ENCODE measurements at places on chromosomes 1 and 21. TPM values are rescaled to one million over a fixed set of nuclear protein-coding genes. Genes with fewer than 3 reads are reported as not detected.

Gene PTTG1IP
- 177 TPM for total RNA-seq

Gene RAP1GAP
- 0.33 TPM for total RNA-seq

Gene C1orf167
- total RNA-seq, result 1.1 TPM

DNA sequence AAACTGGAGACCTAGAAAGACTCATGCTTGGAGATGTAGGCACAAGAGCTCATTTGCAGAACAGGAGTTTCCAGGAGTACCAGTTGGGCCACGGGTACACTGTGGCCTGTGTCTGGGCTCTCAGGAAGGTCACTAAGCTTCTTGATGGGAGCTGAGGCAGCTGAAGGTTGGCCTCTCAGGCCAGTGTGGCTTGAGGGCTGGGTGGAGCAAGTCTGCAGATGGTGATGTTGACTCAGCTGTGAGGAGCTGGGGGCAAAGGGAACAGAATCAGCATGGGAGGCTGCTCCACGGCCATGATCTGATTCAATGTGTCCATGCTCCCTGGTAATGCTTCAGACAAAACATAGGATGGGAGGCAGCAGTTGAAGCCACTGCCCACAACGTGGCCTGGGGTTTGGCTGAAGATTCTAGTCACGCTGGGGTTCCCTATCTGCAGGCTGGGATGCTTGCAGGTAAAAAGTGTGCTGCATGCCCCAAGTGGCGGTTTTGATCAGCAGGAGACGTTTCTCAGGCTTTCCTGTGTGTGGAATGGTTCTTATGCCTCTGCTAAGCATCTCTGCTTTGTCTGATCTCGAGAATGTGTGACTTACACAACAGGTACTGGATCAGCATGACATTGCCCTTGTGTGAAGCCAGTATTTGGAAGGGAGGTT lies 15.4 kb upstream of the TENT5C start:
- no peak for DNase-seq

Gene BARHL2
- total RNA-seq, result not detected

GRCh38 chr1:110250749-110251148 lies 40.6 kb downstream of the KCNC4 start:
- DNase-seq, result peak; percentile 24

DNA sequence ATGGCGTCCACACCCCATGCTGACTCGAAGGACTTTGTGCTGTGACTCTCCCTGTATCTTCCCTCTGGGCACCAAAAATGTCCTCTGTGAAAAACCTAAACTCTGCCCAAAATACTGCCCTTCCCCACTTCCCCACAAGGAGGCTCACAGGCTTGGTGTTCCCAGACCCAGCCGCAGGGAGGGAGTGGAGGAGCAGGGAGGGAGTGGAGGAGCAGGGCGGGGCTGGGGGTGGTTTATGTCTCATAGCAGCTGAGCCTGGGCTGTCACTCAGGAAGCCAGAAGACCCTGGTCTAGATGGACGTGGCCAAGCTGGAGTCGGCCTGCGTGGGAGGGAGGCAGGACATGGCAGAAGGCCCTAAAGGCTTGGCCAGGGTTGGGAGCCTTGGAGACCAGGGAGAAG lies 461.7 kb downstream of the PTPRU start:
- DNase-seq, result no peak

DNA sequence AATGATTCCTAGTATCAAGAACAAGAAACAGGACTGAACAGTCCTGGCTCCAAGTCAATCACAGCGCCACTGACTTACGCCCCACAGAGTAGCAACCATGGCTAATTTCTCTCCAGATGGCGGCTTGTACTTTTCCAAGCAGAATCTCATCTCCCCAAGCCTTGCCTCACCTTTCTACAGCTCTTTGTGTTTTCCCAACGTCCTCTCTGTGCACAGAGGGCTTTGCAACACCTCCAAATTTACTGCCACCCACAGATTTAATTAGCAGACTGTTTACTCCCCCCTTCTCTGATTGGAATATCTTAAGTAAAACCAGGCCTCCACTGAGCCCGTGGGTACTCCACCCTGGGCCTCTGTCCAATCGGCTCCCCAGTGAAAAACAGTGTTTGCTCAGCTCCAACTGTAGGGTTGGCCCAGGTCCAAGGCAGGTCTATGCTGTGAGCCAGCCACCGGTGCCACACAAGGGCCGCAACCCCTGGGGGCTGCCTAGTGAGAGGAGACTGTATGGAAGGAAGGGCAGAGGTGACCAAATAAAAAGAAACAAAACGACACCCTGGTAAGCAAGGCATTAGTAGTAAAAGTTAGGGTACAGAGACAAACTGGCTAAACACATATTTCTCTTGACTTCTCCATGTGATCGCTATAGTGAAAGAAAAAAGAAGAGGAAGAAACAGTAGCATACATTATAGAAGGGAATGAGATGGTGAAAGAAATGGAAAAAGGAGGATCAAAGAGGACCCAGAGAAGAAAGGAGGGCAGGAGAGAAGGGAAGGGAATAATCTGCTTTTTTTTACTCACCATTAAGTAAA lies 128.4 kb upstream of the SOD1 start:
- no peak for DNase-seq

DNA sequence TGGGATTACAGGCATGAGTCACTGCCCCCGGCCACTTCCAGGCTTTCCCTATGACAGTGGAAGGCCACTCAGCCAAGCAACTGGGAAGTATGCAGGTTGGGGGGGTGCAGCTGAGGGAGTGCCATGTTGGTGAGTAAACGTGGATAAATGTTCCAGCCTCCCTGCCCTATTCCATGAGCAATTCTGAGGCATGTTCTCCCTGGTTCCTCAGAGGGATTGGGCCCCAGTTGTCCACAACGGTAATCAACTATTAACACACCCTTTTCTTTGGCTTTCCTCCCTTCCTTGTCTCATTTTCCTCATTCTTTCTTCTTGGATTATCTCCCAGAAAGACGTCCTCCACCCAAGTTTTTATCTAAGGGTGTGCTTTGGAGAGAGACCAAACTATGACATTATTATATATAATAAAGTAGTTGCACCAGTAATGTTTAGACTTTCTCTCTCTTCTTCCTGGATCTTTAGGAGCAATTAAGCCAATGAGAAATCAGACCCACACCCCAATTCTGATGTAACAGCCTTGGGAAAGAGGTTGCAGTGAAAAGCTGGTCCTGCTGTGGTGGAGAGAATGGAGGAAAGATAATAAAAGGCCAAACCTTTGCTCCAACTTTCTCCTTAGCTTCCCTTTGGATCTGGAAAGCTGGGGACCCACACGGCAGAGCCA lies 6.8 kb upstream of the SLAMF9 start:
- DNase-seq, result peak; percentile 81

Gene PLA2G2C
- 1.4 TPM for total RNA-seq

DNA sequence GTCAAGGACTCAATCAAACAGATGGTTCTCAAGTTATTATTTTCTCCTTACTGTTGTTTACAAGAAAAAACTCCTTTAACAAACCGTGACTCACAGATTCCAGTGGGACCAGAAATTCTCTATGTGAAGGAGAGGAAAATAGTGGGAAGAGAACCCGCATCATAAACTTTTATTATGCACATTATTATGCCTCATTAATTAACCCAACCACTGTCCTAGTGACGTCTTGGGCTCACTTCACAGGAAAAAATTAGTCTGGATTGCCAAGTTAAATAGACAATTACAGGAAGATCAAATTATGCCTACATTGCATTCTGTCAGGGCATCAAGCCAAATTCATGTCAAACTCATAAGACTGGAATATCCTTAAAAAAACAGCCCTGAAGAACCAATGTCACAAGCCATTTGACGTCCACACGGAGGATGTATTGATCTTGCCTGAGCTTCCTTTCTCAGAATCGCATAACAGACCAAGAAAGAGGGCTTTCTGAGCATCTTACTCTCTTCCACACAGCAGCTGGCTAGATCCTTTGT lies 347.8 kb downstream of the DUSP10 start:
- DNase-seq, result no peak

Gene HUNK
- 0.71 TPM for total RNA-seq

Gene SLAMF1
- 0.28 TPM for total RNA-seq

Gene FAM72C
- total RNA-seq, result not detected

DNA sequence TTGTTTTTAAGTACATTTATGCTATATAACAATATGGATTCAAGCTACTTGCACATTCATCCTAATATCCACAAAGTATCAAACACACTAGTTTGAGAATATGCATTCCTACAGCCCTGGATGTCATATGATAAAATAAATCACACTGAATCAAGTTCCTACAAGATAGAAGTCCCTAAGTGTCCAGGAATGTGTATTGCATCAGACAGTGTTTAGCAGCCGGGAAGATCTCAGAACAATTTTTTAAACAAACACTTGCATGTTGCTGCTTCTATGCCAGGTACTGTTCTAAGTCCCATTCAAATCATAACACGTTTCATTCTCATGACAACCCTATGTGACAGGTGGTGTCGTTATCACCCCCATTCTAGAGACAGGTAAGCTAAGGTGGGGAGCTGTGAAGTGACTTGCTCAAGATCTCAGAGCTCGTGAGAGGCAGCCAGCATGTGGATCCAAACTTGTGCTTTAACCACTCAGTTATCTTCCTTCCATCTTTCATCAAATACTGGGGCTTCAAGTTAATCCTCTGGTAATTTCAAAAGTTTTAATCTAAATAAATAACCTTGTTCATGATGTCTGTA lies 68.3 kb upstream of the KIF26B start:
- no peak for DNase-seq

DNA sequence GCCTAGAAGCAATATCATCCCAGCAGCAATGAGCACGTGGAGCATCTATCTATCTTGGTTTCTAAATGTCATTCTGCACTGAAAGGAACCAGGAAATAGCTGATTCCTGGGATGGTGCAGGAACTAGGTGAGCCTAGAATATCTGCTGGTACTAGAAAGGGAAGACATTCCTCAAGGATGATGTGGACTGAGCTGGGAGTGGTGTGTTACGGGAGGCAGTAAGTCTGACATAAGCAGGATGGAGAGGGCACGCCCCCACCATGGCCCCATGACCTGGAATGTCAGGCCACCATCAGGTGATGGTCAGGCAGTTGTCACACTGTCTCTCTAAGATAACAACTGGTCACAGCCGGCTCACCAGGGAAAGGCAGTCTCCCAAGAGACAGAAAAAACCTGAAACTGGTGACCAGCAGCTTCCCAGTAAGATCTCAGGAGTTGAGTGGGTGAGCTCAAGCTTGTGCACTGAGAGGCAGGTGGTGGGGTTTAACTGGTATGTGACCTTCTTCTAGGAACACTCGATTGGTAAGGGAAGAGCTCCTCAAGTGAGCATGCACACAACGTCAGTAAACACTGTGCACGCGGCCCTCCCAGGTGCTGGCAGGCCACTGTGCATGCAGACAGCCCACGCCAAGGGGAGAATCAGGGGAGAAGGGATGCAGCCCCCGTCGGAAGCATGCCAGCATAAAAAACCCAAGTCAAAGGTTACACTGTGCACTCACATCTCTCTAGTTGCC lies 148.7 kb downstream of the ADSS2 start:
- no peak for DNase-seq

- DNase-seq, result no peak
Measured at GRCh38 chr1:59699227-59699847, 115.4 kb upstream of the HOOK1 start.

DNA sequence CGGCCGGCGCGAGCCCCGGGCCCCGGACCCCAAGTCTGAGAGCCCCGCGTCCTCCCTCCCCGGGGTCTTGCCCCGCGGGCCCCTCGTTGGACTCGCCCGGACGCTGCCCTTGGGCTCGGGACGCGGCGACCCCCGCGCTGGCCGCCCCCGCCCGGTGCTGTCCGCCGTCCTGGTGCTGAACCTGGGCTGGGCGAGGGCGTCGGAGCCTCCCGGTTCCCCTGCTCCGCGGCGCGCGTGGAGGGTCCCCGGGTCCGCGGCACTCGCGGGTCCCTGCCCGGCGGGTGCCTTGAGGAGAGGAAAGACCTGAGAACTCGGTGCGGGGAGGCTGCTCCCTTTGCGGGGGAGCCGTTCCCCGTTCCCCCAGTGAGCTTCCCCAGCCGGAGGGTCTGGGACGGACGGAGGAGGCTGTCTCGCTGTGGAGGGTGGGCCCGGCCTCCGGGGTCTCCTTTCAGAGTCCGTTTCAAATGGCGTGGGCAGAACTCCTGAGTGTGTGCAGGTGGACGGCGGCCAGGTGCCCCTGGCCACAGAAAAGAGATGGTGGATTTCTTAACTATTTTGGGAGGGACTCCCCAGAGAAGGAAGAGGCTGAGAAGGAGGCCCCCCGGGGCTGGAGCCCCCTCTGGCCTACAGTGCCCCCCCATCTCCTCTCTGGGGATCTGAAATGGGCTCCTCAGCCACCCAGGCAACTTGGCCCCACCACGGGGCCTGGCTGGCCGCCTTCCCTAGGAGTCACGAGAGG lies 595 bp downstream of the GABRD start:
- no peak for DNase-seq

GRCh38 chr1:235290740-235291502 lies 37.1 kb downstream of the ARID4B start:
- DNase-seq, result no peak

DNA sequence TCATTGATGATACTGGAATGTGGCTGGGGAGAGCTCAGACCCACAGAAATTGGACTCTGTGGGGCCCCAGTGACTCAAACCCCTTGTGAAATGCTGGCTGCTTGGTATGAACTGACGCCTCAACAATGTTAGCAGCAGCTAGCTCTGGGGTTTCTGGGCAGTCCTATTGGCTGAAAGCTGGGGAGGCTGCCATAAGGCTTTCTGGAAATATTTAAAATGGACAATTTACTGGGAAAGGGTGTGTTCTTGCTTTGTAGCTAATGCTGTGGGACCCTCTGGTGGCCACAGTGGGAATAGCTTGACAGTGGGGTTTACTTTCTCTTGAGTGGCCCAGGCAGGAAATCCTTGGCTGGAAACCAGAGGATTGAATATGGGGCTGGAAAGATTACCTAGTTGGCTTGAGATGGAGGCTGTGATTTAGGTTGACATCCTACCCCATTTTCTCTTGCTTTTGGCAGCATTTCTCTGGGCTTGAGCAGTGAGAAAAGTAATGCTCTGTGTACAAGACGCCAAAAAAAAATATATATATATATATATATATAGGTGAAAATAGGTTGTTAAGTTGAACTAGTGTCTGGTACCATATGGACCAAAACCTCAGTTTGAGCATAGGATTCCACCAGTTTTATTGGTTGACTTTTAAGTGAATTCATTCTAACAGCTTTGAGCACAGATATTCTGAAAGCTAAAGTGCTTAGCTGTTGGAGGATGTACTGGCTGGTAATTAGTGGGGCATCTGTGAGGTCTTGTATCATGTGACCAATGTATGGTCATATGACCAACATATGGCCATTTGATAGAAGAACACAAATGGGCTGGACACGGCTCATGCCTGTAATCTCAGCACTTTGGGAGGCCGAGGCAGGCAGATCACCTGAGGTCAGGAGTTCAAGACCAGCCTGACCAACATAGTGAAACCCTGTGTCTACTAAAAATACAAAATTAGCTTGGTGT lies 8.2 kb upstream of the S100A10 start:
- peak; percentile 92 for DNase-seq

DNA sequence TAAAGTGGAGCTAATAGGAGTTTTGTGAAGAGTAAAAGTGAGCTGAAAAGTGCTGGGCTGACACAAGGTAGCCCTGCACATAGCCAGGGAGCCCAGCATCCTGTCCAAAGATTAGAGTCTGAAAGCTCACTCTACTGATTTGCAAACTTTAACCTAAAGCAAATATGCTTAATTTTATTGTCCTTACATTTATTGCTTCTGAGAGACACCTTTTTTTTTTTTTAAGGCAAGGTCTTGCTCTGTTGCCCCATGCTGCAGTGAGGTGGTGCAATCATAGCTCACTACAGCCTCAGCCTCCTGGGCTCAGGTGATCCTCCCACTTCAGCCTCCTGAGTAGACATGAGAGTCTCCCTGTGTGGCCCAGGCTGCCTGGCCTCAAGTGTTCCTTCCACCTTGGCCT lies 16.5 kb downstream of the MGST3 start:
- no peak for DNase-seq

Gene RGS8
- 0.54 TPM for total RNA-seq
